ENCODE measurements at places on chromosomes 5 and 9. TPM values are rescaled to one million over a fixed set of nuclear protein-coding genes. Genes with fewer than 3 reads are reported as not detected.
A peak's percentile ranks its signal among the peaks of the same experiment; 100 is the strongest.

- peak; percentile 4 for DNase-seq
Measured at GRCh38 chr5:79416499-79416898, 97.4 kb downstream of the HOMER1 start.

- no peak for DNase-seq
Measured at GRCh38 chr5:15579193-15579990, 79.4 kb downstream of the FBXL7 start.

DNA sequence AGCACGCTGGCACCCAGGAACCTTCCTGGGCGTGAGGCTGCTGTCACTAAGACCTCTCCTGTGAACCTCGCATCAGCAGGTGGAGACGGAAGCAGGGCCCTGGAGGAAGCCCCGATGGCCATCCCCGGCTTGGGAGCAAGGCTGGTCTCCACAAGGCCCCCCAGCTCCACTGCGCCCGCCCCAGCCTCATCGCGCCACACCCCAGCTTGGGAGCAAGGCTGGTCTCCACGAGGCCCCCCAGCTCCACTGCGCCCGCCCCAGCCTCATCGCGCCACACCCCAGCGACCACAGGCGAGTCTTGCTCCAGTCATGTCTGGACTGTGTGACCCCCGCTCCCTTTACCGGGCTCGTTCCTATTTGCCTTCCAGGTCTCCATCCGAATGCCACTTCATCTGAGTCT, 11.0 kb downstream of the QSOX2 start:
- DNase-seq, result no peak

GRCh38 chr5:21810737-21811316, 1042.3 kb downstream of the CDH12 start:
- peak; percentile 25 for DNase-seq

DNA sequence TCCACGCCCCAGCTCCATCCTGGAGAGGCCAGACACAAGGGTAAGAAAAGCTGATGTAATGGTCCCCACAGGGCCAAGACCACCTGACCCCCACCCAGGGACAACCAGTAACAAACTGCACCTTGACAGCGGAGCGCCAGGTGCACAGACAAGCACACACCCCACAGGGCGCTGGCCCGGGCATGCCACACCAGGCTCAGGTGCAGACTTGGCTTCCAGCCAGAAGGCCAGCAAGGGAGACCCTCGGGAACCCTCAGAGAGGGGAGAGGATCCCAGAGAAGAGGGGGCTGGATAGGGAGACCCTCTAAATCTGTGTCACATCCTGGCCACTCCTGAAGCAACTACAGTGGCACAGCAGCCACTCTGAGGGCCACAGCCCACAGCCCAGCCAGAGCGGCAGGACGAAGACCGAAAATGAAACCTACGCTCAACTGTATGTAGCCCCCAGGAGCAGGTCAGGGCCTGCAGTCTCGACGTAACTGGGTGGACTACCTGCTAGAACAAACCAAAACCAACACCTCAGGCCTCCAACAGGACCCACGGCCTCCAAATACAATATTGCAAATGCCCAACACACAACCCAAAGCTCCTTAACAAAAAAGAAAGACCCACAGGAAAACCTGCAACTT, 18.5 kb downstream of the CAMSAP1 start:
- DNase-seq, result no peak

DNA sequence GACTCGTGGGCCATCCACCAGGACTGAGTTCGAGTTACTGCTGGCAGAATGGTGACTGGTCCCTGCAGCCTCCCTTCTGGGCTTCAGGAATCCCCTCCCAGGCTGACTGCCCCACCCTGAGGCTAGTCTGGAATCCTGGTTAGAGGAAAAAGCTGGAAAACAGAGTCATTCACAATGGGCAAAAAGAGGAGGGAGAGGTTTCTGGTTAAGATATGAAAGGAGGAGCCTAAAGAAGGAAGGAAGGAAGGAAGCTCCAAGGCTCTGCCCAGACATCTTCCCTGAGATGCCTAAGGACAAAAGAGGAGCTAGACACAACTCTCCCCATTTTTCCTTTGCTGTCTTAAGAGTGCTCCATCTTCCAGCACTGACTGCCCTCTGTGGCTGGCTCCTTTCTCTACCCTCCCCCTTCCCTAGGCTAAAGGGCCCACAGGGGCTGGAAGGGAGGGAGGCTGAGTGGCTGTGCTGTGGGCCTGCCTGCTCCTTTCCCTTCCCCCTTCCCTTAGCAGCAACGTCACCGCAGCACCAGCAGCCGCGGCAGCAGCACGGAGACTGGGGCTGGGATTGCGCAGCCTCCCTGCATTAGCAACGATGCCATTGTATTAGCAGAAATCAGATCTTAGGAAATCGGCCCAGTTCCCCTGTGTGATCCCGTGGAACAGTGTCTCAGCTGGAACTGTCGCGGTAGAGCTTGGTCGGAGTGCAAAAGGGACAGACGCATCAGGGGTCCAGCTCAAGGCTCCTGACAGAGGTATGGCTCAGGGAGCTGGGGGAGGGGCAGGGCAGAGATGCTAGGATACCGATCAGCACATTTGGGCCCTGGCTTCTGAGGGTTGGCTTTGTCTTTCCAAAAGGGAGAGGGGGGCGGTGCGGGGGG, 48.7 kb downstream of the RUSC2 start:
- peak; percentile 35 for DNase-seq

- no peak for DNase-seq
Measured at GRCh38 chr9:87010626-87011025, 63.3 kb upstream of the GAS1 start.

GRCh38 chr9:131887680-131888079, 147.8 kb upstream of the RAPGEF1 start:
- DNase-seq, result no peak

DNA sequence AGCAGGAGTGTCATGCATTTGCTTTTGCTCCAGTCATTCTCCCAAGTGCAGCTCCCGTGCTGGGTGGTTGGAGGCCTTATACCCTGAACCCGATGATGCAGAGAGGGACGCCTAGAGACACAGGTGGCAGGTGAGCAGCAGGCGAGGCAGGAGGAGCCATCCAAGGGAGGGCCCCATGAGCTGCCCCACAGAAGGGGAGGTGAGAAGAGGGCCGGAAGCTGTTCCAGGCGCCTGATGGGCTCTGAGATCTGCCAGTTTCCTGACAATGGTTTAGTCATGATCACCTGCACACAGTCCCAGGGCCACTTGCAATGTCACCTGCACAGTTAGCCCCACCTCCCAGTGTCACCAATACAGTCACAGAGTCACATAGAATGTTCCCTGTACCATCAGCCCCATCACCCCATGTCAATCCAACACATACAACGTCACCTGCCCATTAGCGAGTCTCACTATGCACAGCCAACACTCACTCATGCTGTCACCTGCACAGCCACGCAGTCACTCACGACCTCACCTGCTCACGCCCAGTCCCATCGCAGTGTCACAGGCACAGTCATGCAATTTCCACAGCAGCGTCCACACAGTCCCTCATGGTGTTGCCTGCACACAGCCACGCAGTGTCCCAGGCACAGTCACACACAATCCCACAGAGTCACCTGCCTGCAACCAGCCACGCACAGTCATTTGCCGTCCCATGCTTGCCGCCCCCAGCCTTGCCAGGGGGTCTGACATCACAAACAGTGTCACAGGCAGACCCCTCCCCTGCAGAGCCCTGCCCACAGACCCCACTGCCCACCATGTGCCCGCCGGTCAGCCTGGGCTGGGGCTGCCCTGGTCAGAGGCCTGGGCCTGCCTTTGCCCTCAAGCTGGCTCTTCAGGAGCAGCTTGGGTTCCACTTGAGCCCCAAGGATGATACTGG, 113.4 kb downstream of the LHX2 start:
- no peak for DNase-seq

- no peak for DNase-seq
Measured at GRCh38 chr9:86099701-86100364, 475 bp upstream of the GOLM1 start.

DNA sequence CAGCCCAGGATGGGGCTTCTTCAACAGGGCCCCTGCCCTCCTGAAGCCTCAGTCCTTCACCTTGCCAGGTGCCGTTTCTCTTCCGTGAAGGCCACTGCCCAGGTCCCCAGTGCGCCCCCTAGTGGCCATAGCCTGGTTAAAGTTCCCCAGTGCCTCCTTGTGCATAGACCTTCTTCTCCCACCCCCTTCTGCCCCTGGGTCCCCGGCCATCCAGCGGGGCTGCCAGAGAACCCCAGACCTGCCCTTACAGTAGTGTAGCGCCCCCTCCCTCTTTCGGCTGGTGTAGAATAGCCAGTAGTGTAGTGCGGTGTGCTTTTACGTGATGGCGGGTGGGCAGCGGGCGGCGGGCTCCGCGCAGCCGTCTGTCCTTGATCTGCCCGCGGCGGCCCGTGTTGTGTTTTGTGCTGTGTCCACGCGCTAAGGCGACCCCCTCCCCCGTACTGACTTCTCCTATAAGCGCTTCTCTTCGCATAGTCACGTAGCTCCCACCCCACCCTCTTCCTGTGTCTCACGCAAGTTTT, 23.6 kb downstream of the PCDHGC5 start:
- peak; percentile 46 for DNase-seq

DNA sequence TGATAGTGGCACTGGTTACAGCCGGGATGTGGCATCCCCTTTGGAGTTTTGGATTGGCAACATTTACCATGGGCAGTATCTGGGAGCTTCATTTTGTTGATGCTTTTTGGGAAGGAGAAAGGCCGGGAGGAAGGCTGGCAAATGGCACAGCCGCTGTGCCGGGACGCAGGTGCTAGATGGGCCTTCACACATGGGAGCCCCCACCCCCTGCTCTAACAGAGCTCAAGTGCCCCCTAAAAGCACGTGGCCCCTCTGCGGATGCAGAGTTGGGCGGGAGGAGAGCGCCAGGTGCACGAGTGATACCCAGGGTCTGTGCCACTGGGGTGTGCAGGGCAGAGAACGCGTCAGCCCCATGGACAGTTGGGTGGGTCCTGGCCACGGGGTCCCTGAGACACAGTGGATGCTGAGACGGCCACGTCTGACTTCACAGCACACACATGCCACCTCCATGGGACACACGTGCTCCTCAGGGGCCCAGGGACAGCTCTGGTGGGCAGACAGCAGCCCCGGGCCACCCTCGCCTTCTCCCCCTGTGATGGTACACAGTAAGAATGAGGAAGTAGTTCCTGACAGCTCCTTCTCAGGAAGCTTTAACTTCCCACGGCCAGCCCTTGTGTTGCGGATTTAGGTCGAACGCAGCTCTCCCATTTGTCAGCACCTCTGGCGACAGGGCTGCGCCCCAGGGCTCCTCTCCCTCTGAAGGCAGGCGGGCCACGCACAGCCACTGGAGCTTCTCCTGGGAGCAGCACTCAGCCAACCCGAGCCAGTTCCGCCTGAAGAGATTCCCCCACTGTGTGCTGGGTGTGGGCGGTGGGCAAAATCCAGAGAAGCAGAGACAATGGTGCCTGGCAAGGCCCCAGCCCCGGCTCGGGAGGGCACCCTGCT, 10.8 kb downstream of the SLC9A3 start:
- no peak for DNase-seq

- no peak for DNase-seq
Measured at GRCh38 chr5:133140311-133140710, 88.5 kb downstream of the HSPA4 start.

- DNase-seq, result peak; percentile 25
Measured at GRCh38 chr5:138054847-138055558, 22.1 kb upstream of the FAM13B start.

GRCh38 chr9:79222483-79222882, 349.3 kb upstream of the TLE4 start:
- DNase-seq, result peak; percentile 77

- peak; percentile 18 for DNase-seq
Measured at GRCh38 chr5:7094626-7095025, 301.3 kb upstream of the ADCY2 start.

DNA sequence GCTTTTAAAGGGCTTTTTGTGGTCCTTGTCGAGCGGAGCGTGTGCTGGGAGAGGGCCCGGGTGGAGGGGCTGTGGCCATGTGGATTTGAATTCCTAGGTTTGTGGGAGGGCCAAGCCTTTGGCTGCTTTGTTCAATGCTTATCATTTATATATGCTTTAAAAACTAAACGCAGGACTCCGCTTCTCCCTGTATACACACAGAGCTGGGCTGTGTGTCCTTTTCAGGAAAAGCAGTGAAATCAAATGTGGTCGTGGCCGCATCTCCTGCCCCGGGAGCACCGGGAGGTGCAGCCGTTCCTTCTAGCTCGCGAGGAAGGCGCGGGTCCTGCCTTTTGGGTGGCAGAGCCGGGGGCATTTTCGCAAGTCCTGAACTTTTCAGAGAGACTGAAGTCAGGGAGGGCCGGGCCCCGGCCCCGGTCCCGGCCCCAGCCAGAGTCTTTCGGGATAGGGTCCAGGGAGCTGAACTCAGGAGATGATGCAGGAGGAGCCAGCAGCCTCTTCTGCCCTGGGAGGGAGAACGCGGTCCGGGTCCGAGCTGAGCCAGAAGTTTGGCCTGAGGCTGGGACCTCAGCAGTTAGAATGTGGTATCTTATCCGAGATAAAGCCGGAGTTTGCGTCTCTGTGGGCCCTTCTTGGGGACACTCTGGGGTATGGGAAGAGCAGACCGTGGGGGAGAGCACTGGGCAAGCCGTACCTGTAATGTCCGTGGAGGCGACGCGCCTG, 158.8 kb downstream of the C9orf152 start:
- DNase-seq, result peak; percentile 60

- no peak for DNase-seq
Measured at GRCh38 chr5:109387408-109387974, 22.3 kb downstream of the PJA2 start.

- peak; percentile 20 for DNase-seq
Measured at GRCh38 chr9:113511047-113511521, 47.6 kb downstream of the RGS3 start.

The SHOC1 gene
- 0.02 TPM for total RNA-seq

The ANKRD18B gene
- total RNA-seq, result 0.42 TPM

The SLC6A3 gene
- total RNA-seq, result not detected

The STK32A gene
- 0.07 TPM for total RNA-seq

The ARID3C gene
- total RNA-seq, result not detected

The IL7R gene
- total RNA-seq, result 20.4 TPM

The ACOT12 gene
- total RNA-seq, result not detected

The SHROOM1 gene
- 7.3 TPM for total RNA-seq

The ZFP37 gene
- 3.1 TPM for total RNA-seq

The C5orf58 gene
- not detected for total RNA-seq

The TPD52L3 gene
- not detected for total RNA-seq
